ENCODE measurements at places on chromosomes 11 and 22.

GRCh38 chr11:11265994-11266606, 87.0 kb downstream of the CSNK2A3 start:
- DNase-seq, result no peak

DNA sequence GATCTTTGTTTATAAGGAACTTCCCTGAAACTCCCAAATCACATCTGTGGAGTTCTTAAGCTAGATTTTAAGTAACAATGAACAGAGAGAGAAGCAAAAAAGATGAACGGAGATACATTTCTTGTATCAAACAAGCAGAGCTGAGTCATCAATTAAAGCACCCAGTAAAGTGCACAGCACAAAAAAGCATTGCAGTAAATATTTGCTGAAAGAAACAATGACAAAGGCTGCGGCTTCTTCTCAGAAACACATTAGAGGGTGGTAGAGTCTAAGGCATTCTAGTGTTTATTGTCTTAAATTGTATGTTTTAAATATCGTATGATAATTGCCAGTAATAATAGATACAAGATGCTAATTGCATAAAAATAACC, 941.6 kb upstream of the CHORDC1 start:
- no peak for DNase-seq

DNA sequence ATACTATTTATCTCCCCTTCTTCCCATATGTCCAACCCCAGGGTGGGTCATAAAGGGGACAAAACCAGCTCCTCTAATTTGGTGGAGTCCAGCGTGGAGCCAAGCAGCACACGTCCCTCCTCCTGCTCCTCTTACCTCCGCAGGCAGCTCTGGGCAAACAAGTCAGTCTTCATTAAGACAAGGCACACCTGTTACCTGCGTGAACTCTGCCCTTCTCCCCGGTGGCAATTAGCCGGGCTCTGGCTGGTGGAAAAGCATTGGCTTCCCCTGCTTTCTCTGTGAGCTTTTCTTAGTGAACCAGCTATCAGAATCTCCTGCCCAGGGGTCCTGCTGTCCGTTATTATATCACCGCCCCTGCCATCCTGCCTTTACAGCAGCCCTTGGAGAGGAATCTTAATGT, 418.7 kb upstream of the CADM1 start:
- DNase-seq, result no peak

DNA sequence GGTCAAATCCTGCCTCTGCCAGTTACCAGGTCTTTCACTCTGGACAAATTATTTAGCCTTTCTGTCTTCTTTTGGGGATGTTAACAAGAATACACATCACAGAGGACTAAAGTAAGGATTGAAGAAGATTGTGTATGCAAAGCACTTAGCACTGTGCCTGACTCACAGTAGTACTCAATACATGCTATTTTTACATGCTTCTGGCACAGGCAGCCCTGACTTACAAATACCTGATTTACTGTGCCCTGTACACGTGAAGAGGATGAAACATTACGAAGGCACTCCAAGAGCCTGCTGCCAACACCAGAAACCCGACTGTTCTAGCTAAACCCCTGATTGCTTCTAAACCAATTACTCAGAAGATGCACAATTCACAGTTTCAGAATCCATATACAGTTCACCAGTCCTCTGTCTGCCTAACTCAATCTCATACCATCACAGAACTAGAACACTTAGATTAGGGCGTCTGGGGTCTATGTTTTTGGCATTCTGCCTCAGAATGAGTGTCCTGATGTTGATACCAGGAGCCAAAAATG, 300.9 kb upstream of the DDI1 start:
- no peak for DNase-seq

DNA sequence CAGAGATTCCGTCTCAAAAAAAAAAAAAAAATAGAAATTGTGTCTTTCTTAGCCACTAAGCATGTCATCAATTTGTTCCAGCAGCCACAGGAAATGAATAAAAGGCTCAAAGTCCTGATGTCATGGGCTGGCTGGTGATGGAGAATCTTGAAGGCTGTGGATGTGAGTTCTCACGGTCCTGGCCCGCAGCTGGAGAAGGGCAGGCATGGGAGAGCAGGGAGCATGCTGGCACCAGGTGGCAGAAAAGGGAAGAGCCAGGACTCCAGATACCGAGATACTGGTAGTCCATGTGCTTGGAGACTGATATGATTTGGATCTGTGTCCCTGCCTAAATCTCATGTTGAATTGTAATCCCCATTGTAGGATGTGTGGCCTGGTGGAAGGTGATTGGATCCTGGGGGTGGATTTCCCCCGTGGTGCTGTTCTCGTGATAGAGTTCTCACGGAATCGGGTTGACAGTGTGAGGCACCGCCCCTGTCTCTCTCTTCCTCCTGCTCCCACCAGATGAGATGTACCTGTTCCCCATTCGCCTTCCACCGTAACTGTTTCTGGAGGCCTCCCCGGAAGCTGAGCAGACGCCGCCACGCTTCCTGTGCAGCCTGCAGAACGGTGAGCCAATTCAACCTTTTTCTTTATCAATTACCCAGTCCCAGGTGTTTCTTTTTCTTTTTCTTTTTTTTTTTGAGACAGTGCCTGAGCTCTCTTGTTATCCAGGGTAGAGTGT, 18.1 kb downstream of the MRGPRD start:
- DNase-seq, result no peak

Measured in left renal pelvis (tissue), 4 donors.